ENCODE measurements at places on chromosomes 12 and 14.

DNA sequence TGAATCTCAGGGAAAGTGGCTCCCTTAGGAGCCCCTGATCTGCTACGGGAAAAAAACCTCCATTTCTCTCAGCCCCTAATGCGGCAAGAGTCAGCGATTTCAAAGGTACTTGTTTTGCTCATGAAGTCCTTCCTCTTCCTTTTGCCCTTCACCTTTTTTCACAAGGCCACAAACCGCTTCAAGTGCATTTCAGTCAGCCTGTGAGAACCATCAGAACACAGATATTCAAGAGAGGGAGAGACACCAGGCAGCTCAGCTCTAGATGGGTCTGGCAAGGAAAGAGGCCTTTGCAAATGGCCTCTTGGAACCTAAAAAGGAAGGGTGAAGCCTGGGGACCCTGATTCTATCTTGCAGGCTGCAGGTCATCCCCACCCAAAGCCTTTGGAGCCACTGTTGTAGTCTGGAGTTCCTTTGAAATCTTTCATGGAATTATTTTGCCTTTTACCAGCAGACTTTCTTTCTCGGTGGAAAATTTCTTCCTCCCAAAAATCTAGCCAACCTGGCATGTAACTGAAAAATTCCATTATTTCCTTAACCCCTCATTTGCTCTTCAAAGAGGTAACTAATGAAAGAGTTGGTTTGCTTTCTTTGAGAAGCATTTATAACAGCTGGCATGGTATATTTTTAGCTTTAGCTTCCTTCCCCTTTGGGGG is 145.0 kb downstream of the SAMD4A start:
- DNase-seq = no peak

DNA sequence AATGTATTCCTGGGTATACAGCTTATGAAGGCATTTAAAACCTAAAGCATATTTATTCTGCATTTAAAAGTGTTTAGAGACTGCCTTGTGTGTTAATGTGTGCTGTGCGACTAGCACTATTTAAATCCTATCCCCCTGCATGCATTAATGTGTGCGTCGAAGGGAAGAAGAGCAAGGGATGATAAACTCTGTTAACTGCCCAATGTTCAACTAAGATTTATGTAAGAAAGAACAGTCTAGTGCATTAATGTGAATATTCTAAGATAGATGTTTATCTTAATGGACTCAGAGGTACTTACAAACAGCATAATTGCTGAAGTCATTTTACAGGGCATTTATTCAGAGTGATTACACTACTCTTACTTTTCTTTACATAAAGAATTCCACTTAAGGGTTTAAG is 424.8 kb downstream of the DIO2 start:
- no peak for DNase-seq

GRCh38 chr14:35079742-35080141 is 33.7 kb downstream of the FAM177A1 start:
- DNase-seq = no peak

DNA sequence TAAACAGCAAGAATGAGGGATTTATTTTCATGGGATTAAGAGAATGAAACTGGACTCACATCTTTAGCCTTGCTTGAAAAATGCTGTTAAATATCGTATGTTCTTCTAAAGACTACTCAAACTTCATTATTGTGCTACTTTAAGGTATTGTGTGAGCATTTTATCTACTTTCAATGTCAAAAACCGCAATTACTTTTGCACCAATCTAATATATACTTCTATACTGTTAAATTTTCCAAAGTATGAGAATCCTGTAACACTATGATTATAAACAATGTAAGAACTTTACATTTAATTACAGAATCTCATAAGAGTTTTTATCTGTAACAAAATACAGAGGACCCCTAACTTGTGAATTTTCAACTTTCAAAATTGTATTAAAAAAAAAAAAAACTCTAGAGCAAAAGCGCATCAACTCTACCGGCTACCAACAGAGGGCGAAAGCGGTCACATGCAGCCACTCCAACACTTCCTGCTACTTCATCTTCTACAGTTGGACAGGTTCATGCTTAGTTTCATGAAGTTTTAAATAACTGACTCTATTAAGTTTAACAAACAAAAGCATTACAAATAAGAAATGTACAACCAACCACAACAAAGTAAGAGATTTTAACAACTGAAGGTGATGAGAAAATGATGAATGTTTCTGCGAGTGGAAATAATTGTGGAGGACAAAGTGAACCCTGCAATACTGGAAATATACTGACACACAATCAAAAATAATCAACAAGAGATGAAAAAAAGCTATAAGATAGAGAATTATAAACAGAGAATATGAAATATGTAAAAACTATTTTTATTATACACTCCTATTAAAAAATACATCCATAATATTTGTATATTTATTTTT is 210.9 kb downstream of the MED13L start:
- peak; percentile 47 for DNase-seq

GRCh38 chr12:59191372-59191771 is 271.1 kb upstream of the LRIG3 start:
- DNase-seq = no peak

GRCh38 chr12:27176765-27177164 is 67.3 kb upstream of the STK38L start:
- no peak for DNase-seq
